NCI-H446 (cell line): ENCODE measurements at places on chromosomes 7 and 10.

- no peak for DNase-seq
Observed at GRCh38 chr10:112816033-112816430, 134.0 kb upstream of the TCF7L2 start.

DNA sequence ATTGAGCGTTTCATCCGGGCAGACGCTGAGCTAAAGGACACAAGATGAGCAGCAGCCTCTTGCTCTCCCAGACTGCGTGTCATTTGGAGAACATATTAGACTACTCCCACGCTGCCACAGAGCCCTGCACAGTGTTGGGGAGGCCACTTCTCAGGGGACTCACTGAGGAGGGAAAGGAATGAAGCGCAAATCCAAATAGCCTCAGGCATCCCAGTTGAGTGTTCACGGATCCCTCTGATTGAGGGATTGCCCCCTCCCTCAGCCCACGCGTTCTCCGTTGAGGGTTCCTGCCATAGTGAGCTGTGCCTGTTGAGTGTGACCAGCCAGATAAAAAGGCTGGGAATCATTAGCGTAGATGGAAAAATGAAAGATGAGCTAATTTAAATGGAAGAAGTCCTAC lies 563.4 kb downstream of the ACTR3B start:
- DNase-seq = no peak

- DNase-seq = no peak
Observed at GRCh38 chr10:91565226-91565625, 67.6 kb downstream of the PPP1R3C start.

- no peak for DNase-seq
Observed at GRCh38 chr7:66627881-66628360, 760 bp upstream of the KCTD7 start.

DNA sequence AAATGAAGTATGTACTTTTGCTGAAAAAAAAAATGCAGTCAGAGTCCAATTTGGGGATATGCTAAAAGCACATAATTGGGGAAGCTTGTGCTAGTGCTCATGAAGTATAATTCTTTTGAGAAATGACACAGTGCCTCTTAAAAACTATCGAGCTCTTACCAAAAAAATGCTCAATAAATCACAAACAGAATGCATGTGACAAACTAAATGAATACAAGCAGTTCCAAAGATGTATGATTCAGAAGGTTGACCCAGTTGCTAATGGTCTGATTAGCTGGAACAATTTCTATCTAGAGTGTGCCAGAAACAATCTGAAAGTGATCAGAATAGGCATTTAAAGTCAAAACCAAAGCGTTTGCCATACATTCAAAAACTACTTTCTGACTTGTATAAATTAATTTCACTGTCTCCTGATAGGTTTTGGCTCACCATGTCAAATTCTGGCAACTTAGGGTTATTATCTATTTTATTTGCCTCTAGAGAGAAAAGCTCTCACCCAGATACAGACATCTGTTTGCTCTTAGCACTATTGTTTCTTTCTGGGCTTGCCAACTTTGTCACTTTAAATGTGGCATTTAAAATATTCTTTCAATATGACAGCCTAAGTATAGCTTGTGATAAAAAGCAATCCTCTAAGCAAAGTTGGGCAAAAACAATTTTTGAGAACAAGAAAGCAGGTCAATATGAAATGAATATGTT lies 114.7 kb upstream of the AHR start:
- DNase-seq = no peak

- DNase-seq = no peak
Observed at GRCh38 chr10:122199070-122199469, 72.0 kb upstream of the BTBD16 start.

- DNase-seq = no peak
Observed at GRCh38 chr10:23015021-23015707, 80.2 kb upstream of the MSRB2 start.

DNA sequence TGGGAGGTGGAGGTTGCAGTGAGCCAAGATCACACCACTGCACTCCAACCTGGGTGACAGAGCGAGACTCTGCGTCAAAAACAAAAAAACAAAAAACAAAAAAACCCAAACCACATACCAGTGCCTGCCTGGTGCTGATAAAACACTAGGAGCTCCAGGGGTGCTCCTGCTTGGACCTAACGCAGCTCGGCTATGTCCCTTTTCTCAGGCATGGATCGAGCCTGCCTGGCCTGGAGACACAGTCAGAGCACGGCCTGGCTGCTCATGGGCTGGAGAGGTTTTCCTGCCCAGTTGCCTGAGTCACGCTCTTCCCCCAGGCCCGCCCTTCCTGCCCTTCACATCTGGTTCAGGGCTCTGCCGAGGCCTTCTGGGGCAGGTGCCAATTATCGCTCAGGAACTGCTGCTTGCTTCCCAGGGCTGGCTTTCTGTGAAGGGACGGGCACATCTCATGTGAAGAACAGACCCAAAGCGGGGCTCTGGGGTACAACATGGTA lies 12.6 kb upstream of the NPFFR1 start:
- no peak for DNase-seq

DNA sequence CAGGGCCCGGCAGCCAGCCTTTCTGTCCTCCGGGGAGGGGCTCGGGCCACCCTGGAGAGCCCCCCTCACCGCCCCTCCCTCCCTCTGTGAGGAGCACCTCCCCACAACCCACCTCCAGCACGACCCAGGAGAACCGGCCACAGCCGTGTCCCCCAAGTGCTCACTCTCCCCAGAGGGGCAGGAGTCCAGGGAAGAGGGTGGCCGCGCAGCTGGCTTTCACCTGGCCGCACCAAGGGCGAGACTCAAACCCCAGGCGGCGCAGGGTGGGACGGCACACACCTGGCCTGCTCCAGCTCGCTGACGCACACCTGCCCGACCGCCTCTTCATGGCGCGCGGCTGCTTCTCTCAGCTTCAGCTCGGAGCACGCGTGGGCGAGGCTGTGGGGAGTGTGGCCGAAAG lies 73.4 kb downstream of the CFAP46 start:
- DNase-seq = no peak

- DNase-seq = no peak
Observed at GRCh38 chr10:70551466-70551865, 51.1 kb downstream of the PRF1 start.

DNA sequence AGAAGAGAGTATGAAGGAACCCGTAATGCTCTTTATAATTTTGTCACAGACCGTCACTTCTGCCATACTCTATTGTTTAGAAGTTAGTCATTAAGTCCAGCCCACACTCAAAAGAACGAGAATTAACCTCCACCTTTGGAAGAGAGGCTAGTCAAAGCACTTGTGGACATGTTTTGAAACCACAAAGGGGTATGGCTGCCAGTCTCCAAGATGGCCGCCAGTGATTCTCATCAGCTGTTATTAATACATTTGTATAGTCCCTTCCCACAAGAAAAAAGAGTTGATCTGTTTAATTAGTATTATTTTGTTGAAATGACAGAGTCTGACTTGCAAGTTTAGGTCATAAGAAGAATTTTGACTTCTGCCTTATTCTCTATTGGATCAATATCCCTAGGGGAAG lies 23.2 kb upstream of the VOPP1 start:
- DNase-seq = no peak

- no peak for DNase-seq
Observed at GRCh38 chr10:76935941-76936613, 701.5 kb downstream of the KCNMA1 start.

- DNase-seq = no peak
Observed at GRCh38 chr10:846126-846685, 85.3 kb downstream of the LARP4B start.

DNA sequence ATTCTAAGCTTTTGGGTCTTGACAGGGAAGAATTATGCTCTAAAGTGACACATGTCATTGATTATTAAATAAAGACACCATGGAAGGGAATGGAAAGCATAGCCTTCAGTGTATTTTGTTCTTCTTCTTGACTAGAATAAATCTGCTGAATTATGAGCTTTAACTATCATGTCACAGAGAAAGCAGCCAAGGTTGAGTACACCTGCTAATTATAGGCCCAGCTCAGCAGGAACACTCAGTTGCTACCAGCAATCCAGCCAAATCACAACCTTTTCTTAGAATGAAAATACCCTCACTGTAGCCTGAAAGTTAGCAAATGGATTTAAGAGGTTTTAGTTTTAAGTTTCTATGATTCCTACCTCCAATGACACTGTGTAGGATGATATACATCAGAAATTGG lies 225.3 kb upstream of the RHOBTB1 start:
- DNase-seq = no peak

DNA sequence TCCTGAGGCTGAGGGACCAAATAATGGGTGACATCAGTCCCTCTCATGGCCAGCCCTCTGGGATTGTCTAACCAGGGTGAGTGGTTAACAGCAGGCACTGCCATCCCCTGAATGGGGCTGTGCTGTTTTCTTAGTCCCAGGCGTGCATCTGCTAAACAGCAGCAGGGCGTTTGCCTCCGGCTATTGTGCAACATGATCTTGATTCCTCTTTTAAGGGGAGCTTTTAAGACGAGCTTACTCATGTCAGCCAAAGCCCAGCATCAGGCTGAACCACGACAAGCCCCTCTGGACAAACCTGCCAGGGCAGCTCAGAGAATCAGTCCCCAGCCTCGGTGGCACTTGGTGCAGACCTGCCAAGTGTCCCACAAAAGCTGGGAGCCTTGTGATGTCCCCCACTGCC lies 16.2 kb upstream of the IGFBP3 start:
- DNase-seq = no peak

DNA sequence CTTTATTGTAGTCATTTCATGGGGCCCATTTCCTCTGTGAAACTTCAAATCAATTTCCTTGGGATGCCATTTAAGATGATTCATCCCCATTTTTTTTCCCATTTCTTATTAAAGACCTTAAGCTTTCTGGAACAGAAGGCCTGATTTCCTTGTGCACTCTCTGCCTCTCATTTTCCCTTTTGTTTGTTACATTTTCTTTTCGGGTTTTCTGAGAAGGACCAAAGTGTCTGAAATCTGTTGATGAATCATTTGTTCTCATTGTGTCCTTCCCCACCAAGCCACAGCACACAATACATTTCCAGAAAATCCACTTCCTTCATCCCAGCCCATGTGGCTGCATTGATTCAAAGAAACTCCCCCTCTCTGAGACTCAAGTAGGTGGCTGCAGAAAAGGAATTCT lies 372.4 kb downstream of the SFMBT2 start:
- DNase-seq = no peak

DNA sequence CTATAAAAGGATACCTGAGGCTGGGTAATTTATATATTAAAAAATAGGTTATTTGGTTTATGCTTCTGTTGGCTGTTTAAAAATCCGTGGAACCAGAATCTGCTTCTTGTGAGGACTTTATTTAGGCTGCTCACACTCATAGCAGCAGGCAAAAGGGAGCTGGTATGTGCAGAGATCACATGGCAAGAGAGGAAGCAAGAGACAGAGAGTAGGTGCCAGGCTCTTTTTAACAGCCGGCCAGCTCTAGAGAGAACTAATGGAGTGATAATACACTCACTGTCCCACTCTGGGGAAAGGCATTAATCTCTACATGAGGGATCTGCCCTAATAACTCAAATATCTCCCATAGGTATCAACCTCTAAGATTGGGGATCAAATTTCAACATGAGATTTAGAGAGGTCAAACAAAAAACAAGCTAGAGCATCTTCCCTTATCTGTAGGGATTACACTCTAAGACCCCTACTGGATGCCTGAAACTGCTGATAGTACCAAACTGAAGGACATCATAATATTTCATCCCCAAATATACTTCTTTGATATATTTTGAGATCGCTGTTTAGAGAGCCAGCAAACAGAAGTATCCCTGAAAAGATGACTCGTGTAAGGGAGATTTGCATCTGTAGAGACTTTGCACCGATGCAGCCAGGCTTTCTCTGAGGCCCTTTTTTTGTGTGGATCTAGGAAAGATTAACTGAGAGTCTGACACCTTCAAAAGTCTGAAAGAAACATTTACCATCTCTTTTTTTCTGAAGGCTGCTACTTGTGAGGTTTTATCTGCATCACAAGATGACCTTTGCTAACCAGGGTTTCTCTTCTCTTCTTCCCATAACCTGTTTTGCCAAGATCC lies 717.0 kb upstream of the MBL2 start:
- no peak for DNase-seq

DNA sequence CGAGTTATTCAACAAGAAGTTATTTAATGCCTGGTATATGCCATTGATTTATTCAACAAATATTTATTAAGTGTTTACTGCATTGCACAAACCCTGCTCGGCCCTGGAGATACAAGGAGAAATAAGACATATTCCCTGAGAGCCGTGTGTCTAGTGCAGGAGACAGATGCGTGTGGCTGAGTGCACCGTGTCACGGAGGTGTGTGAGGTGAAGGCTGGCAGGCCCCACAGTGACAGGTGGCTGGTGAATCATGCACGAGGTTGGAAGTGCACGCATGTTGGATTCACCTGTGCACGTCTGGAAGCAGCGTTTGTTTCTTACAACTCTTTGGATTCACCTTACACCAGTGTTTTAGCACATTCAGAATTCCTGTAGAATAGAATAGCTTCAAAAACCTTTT lies 136.6 kb upstream of the SHH start:
- DNase-seq = no peak

DNA sequence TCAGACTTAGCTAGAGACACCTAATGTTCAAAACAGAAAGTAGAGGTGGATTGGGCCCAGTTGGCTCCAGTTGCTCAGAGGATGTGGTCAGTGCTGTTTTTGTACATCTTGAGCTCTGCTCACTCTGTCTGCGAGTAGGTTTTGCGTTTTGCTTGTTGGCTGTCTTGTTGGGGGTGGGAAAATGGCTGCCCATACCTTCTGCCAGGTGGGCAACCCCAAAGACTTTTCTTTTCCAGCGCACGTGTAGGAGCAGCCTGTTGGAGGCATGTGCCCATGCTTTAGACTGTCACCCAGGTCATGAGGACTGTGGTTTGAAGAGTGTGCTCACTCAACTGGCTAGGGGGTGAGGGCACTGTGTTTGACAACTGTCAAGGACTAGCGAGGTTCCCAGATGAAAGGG lies 73.9 kb downstream of the KAT6B start:
- DNase-seq = no peak

- DNase-seq = no peak
Observed at GRCh38 chr7:112184455-112184854, 21.7 kb downstream of the DOCK4 start.

GRCh38 chr7:12796397-12797127 lies 109.1 kb downstream of the ARL4A start:
- no peak for DNase-seq

DNA sequence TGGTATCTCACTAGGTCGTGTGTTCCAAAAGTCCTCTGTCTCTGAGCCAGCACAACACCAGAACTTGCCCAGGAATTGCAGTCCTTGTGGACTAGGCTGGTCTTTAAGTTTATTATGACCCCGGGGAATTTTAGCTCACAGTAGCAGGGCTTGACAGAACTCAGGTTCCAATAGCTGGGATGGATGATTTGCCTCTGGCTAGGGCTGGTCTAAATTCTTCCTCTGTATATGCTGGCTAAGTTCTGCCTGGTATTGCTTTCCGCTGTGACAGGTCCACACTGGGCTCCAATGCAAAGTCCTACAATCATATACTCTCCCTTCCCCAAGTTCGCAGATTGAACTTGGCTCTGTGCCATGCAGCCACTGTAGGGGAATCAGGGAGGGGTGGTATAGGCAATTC lies 52.5 kb downstream of the FAS start:
- no peak for DNase-seq

GRCh38 chr10:88565072-88565471 lies 18.0 kb downstream of the RNLS start:
- DNase-seq = no peak

DNA sequence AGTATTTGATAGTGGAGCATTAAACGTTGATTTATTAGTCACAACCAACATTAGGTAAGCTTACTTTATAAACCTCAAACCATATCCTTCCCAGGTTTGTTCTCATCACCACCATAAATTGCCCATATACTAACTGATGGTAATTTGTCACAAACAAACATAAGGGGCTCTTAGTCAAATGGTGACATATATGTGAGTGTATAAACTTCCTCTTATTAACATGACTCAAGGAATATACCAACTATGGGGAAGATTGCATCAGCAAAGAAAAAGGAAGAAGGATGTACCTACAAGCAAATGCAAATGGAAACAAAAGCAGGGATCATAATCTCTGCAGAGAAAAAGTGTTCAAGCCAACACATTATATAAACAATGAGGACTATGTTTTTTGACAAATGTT lies 418.2 kb upstream of the AKR1E2 start:
- DNase-seq = no peak
